ENCODE measurements at places on chromosomes 12 and 14.

DNA sequence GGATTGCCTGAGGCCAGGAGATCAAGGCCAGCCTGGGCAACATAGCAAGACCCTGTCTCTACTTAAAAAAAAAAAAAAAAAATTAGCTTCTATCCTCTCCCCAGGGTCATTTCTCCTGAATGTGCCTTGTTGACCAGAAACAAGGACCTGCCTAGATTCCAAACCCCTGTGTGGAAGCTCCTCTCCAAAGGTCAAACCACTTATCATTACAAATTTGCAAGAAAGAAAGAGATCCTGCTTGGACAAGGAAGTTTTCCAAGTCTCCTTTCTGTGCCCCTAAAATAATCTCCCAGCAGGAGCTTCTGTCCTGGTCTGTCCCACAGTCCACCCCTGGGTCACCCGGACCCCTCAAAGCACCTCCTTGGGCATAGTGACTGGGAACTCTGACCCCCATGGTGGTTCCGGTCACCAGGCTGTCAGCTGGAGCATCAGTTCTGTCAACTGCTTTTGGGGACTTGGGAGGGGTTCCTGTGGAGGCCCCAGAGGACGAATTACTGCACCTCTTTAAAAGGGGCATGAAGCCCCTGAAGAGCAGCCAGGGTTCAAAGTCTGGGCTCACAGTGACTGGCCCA, 38.4 kb downstream of the ACTN1 start:
- DNase-seq: no peak

- DNase-seq: peak; percentile 90
These were observed 2.4 kb upstream of the NAB2 start for GRCh38 chr12:57086493-57087009.

DNA sequence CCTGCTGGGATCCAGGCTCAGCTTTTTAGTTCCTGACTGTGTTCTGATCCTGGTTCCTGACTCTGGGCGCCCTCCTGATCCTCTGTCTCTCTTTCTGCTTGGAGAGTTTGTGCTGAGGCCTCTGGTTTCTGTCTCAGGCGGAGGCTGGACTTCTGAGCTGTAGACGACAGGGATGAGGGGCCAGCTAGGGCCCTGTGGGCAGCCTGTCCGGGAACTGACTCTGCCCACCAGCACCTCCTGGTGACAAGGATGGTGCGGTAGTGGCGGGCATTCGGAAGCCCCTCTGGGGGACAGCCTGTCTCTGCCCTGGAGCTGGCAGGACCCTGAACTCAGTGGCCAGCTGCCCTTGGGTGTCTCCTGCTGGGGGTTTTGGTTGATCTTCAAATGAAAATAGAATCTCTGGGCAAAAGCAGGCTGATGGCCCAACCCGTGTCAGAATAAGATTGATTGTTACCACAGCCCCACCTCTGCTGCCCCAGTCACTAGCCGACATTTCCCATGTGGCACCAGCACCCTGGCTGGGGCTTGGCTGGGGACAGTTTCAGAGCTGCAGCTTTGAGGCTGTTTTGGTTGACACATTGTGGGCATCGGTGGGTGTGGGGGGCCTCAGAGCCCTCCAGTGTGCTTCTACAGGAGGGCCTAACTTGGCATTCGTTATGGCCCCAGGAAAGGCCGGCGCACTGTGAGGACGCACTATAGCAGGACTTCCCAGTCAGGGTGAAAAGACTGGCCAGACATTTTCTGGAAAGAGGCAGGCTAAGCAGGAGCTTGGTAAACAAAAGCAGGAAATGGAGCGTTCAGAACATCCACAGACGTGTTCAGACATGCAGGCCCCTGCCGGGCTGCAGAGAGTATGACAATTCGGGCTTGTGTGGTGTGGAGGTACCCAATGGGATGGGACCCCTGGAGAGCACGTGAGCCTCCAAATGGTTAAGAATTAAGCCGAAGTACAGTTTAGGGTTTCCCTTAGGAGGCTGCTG, 16.2 kb downstream of the KRT80 start:
- DNase-seq: peak; percentile 71

- DNase-seq: no peak
These were observed 82.3 kb upstream of the PTGDR start for GRCh38 chr14:52185178-52185577.

GRCh38 chr14:75459099-75459741, 31.4 kb downstream of the JDP2 start:
- no peak for DNase-seq

DNA sequence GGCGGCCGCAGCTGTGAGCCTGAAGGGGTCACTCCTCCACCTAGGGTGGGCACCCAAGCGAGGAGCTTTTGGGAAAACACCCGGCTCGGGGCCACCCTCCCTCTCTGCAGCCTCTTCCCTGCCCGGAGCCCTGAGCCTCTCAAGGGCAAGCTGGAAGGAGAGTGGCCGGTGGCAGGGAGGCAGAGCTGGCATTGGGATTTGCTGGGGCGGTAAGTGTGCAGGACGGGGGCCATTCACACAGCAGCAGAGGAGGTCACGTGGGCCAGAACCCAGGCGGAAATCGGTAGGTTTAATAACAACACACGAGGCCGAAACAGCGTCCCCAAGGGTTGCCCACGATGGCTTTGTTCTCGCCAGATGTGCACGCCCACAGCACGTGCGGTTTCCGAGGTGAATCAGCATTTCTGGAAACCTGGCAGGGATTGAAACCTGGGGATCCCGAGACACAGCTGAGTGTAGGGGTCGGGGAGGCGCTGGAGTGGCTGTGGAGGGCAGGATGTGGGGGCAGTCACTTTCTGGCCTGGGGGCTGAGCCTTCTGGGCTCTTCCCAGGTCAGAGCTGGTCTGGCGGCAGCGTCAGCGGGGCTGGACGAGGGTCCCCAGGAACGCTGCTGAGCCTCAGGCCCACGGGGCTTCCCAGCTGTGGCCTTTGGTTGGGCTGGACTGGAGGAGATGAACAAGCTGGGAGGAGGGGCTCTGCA, 23.5 kb downstream of the NOC4L start:
- no peak for DNase-seq

- DNase-seq: peak; percentile 51
These were observed 3.5 kb upstream of the RNASE4 start for GRCh38 chr14:20680843-20681347.

GRCh38 chr12:107803092-107803491, 28.6 kb downstream of the ASCL4 start:
- DNase-seq: no peak

DNA sequence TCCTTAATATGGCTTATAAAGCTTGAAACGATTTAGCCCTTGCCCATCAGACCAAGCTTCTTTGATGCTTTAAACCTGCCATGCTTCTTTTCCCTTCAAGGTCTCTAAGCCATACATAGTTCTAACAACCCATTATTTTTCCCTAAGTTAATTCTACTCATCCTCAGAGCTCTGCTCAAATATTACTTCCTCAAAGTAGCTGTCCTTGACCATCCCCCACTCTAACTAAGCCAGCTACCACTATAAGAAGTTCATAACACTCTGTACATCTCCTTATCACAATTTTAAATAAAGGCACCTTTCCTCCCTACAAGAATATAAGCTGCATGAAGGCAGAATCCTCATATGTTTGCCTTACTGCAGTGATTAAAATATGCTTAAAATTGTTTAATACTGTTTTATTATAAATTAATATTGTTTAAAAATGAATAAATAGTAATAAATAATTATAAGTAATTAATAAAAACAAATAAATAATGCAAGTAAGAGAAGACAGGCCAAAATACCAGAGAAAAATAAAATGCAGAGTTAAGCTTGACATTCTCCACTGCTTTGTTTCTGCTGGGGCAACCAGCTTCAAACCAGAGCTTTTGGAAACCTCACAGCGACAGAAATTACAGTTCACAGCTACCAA, 76.8 kb downstream of the NUMB start:
- DNase-seq: no peak

- DNase-seq: no peak
These were observed 8.3 kb upstream of the CRACR2A start for GRCh38 chr12:3761116-3761735.

DNA sequence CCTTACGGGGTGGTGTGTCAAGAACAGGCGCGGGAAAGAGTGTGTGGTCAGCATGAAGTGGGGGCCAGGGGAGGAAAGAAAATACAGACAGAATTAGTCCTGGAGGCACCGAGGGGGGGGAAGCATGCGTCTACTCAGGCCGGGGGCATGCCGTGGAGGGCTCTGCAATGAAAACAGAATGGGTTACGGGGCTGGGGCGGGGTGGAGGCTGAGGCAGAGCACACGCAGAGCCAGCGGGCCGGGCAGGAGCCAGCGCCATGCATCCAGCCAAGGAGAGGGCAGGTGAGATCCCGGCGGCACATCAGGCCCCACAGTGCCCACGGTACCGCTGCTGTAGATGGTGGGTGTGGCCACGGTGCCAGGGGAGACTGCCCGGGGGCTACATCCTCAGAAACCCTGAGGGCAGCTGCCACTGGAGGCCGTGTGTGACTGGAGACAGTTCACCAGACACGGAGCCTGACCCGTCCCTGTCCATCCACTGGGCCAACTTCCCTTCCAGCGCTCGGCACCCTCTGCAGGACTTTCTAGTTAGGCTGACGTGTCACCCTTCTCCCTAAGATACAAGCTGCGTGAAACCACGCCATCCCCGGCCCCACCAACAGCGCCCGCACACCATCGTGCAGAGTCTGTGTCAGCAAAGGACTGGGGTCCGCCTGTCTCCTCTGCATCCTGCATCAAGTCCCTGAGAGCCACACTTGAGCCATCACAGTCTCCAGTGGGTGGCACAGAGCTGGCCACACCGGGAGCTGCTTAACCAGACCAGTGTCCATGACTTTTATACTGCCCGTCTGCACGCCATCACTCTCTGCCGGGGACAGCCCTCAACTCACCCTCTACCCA, 87.4 kb downstream of the PIWIL1 start:
- DNase-seq: no peak

DNA sequence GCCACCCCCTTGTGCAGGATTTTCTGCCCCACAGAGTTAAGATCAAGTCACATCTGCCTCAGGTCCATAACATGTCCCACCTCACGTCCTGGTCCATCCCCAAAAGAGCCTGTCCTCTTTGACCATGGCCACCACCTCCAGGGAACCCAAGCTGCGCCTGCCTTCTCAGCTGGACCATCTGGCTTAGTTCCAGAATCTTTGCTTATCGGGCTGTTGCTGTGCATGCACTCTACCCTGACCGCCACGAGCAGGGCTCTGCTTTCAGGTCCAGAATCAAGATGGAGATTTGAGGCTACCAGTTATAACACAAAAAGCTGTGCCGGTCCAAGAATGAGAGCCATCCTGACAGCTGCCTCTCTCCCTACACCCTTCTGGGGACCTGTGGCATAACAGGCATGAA, 326.7 kb downstream of the DPF3 start:
- DNase-seq: no peak

DNA sequence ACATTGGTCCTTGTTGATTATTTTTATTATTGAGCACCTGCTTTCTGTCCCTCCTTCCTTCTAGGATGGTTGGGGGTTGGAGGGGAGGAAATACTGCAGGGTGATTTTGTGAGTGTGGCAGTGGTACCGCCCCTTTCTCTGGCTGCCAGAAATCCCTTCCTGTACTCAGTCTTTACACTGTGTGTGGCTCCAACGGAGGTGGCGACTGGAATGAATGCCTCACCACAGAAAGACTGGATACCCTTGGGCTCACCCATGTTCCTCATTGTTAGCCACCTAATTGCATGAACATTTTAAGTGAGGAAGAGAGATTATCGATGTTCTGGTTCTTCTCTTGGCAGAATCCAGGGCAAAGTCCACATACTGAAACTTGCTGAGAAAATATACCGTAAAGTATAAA, 272.0 kb upstream of the E2F7 start:
- peak; percentile 48 for DNase-seq

DNA sequence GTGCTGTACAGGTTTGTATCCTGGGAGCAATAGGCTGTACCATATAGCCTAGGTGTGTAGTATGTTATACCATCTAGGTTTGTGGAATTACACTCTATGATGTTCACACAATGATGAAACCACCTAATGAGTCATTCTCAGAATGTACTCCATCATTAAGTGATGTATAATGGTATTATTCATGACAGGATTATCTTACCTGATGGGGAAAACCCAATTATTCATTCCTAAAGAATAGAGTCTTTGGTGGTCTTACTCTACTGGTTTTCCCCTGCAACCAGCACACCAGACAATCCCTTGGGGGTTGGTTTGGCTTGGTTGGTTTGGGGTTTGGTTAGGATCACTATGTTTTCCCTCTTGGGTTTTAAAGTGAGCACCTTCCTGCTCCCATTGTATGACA, 12.6 kb upstream of the OR10P1 start:
- no peak for DNase-seq

GRCh38 chr12:51181558-51181957, 8.6 kb upstream of the TFCP2 start:
- no peak for DNase-seq

DNA sequence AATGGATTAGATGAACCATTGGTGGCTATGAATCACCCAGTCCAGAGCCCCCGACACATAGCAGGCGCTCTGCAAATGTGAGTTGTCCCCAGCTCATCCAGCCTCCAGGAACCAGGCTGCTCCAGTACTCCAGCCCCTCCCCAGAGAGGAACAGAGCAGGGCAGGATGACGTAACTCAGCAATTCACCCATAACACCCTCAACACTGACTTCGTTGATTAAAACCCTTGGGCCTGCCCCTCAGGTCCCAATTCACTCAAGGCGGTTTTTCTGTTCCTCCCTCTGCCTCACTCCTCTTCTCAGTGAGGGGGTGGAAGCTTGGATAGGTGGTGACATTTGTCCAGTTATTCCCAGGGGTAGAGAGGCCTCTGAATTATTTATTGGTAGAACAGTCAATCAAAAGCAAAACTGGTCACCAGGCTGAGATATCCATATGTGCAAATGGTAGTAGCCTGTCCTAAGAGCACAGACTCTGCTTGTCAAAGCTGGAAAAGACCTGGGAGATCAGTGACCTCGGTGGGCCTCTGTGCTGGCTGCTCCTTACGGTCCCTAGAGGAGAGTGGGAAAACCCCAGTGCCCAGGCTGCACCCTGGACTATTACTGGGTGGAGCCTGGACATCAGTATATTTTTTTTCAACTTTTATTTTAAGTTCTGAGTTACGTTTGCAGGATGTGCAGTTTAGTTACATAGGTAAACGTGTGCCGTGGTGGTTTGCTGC, 97.0 kb downstream of the CMKLR1 start:
- DNase-seq: no peak

DNA sequence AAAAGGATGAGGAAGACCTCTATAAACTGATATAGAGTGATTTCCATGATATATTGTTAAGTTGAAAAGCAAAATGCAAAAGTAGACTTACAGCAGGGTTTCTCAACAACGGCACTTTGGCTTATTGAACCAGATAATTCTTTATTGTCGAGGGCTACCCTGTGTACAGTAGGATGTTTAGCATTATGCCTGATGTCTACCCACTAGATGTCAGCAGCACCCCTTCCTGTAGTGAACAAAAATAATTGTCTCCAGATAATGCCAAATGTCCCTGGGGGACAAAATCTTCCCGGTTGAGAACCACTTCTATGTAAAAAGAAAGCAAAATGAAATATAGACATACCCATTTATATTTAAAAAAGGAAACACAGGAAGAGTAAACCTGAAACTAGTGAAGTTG, 32.4 kb downstream of the ABCD2 start:
- DNase-seq: no peak

GRCh38 chr12:3319723-3320492, 171.1 kb upstream of the PRMT8 start:
- DNase-seq: no peak
